ENCODE measurements at places on chromosomes 1 and 21.

- ATAC-seq, result no peak
These were observed 13.5 kb upstream of the RCSD1 start for GRCh38 chr1:167616521-167616920.

- ATAC-seq, result peak; percentile 81
These were observed 21.4 kb downstream of the SLC2A7 start for GRCh38 chr1:9004700-9005394.

DNA sequence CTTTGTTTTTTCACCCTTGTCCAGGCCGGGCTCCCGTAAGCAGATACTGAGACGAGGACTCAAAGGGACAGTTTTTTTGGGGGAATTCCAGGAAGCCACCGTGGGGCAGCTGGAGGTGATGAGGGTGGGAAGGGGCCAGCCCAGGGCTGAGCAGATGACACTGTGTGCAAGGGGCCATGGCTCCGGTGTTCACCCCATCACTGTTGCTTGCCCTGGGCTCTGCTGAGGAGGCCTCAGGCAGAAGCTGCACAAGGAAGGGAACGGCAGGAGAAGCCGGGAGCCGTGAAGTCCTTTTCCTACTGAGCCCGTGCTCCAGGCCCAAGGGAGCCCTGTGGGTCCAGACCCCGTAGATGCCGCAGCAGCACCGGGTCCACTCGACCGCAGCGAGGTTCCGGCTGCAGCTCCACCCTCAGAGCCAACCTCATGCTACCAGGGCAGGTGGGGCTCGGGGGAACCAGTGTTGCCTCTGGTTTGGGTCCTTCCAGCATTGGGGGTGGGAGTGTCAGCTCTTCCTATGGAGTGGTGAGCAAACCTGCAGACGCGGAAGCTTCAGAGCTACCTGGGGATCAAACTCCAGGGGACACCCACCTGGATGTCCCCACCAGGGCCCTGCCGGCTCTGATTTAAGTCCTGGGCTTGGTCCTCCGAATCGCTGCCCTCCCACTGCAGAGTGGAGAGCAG, 4.3 kb upstream of the CALML6 start:
- no peak for ATAC-seq

- no peak for ATAC-seq
These were observed 97.7 kb upstream of the GREM2 start for GRCh38 chr1:240709676-240710075.

DNA sequence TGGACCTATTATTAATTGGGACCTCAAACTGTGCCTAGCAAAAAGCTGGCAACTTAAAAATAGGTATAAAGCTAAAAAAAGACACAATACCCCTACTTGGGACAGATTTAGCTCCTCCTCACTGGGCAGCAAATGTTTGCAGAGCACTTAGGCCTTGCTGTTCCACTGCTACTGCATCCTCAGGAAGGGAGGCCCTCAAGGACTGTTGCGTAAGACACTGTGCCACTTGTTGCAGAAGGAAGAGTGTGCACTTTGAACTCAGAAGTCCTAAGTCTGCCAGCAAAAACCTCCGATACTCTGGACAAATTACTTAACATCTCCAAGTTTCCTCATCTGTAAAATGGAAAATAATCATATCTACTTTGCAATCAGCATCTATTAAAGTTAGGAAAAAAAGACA, 322.9 kb downstream of the BARHL2 start:
- ATAC-seq, result no peak

DNA sequence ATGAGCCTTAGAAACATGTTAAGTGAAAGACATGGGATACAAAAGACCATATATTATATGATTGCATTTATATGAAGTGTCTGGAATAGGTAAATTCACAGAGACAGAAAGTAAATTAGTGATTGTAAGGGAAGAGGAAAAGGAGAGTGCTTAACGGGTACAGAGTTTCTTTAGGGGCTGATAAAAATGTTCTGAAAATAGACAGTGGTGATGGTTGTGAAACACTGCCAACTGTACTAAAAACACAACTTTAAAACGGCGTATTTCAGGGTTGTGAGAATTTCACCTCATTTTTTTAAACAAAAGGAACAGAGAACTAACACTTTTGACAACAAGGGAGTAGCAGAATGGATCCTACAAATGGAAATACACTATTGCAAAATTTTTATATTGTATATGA, 13.4 kb downstream of the COP1 start:
- no peak for ATAC-seq

- no peak for ATAC-seq
These were observed 21.6 kb downstream of the ATP2B4 start for GRCh38 chr1:203648276-203648675.

DNA sequence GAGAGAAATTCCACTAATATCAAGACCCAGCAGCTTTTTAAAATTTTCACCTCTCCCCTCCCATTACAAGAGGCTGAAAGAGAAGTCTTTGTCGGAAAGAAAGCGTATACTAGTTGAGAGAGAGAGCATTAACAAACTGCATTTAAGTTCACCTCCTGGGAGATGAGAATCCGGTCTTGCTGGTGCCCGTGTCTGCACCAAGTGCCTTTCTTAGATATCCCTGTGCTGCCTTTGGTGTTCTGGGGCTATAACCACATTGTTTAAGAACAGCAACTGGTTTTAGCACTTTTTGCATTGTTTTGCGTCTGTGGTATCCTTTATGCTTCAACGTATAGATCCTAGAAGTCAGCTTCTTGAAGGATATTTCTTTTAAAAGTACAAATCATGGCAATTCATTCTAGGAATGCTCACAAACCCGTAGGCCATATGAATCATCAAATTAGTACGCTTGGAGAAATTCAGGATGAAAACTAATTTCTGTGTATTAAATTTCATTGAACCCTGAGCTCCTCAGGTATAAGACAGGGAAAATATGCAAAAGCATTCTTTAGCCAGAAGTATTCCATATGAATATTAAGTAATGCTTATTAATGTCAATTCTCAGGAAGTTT, 3.4 kb upstream of the RPE65 start:
- ATAC-seq, result no peak

DNA sequence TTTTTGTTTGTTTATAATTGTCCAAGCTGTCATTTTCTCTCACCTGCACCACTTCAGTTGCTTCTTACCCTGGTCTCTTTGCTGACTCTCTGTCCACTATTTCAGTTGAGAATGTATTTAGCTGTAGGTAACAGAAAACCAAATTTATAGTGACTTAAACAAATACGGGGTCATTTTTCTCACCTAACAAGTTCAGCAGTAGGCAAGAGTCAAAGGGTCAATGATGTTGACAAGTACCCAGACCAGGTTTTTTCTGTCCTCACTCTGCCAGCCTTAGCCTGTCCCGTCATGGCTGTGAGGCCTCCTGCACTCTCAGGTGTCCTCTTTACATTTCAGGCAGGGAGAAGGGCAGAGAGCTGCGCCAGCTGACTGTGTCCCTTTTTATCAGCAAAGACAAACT, 11.8 kb downstream of the RIIAD1 start:
- no peak for ATAC-seq

GRCh38 chr1:167161242-167161641, 59.4 kb upstream of the POU2F1 start:
- ATAC-seq, result no peak

DNA sequence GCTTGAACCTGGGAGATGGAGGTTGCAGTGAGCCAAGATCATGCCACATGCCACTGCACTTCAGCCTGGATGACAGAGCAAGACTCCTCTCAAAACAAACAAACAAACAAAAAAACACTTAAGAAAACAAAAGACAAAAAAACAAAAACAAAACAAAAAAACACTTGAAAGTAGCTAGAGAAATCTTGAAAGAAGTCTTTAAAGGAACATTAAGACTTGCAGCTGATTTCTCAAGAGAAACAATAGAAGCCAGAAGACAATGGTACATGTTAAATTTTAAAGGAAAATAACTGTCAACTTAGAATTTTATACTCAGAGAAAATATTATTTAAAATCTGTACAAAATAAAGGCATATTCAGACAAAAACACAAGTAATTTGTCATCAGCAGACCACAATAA, 71.3 kb downstream of the HLX start:
- ATAC-seq, result no peak

- no peak for ATAC-seq
These were observed 595.5 kb downstream of the RWDD3 start for GRCh38 chr1:95829556-95829955.

- no peak for ATAC-seq
These were observed 6.6 kb downstream of the PAPPA2 start for GRCh38 chr1:176469450-176470010.

DNA sequence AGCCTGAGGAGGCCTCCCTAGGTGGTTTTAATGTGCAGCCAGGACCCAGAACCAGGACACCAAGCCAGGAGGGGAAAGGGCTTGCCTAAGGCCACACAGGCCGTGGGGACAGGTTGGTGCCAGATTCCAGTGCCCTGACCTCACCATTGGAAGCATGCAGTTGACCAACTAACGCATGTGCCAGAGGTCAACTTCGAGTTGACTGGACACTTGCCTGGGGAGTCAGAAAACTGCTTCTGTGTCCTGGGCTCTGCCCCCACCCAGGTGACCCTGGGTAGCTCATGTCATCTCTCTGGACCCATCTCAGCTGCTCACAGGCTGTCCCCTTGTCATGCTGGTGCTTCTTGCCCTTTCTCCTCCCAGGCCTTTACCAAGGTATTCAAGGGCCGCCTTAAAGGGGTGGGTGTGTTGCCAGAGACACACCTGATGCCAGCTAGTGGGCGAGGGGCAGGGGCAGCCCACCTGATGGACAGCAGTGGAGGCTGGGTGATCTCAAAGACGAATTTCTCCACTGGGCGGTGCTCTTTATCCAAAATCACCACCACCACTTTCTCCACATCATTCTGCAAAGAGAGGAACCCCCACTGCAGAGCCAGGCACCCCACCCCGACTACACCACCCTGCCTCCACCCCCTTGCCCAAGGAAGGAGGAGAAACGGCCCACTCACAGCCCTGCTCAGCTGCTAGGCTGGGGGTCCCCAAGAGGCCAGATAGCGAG, 4.4 kb downstream of the MAD2L2 start:
- ATAC-seq, result no peak

- peak; percentile 15 for ATAC-seq
These were observed 1.2 kb downstream of the LRP8 start for GRCh38 chr1:53326598-53327181.

DNA sequence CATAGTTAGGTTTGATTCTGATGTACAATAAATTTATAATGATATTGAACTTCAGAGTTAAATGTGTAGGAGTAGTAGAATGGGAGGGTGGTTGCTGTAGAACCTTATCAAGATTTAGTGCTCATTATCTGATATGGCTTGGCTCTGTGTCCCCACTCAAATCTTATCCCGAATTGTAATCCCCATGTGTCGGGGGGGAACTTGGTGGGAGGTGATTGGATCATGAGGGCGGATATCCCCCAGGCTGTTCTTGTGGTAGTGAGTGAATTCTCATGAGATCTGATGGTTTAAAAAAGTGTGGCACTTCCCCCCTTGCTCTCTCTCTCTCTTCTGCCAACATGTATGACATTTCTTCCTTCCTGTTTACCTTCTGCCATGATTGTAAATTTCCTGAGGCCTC, 265.5 kb downstream of the GRIK1 start:
- ATAC-seq, result no peak
